ENCODE measurements at places on chromosomes 3 and 15.

DNA sequence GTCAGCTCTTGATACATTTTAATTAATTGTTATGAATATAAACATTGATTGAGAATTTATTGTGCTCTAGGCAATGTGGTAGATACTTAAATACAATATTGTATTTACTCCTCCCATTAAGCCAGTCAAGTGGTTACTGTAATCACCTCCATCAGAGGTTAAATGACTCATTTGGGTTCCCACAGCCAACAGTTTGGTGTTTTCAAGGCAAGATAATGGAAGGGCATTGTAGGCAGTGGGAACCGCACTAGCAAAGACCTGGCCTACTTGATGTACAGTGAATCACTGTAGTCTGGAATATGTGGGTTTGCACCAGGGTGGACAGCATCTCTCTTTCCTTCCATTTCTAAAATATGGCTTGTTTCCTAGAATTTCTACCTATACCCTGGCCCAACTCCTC, 127.4 kb downstream of the EDEM1 start:
- DNase-seq = no peak

DNA sequence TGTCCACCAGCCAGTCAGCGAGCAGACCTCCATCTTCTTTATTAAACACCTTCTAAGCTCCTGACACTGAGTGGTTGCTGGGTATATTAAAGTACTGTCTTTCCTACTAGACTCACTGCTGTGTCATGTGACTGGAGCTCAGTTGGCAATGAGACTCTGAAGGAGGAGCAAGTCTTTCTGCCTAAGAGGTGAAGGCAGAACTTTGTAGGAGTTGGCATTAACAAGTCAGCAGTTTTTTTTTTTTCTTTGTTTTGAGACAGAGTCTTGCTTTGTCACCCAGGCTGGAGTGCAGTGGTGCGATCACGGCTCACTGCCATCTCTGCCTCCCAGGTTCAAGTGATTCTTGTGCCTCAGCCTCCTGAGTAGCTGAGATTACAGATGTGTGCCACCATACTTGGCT, 62.2 kb downstream of the ABHD5 start:
- no peak for DNase-seq

DNA sequence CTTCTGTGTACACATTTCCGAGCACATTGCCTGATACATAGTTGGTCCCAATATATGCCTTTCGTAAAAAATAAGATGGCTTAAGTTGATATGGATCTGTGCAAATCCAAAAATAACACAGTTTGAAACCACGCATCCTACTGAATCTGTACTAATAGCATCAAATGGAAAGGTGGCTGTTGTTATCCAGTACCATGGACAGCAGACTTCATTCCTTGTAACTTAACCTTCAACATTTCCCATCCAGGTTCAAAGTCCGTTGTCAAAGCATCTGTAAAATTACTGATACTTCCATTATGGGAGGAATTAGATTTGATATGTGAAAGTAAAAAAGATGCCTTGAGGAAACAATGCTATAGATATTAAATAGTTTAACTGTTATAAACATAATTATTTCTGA, 65.5 kb upstream of the C3orf49 start:
- no peak for DNase-seq

GRCh38 chr15:78317145-78317836, 17.9 kb upstream of the SKIC8 start:
- peak; percentile 28 for DNase-seq

DNA sequence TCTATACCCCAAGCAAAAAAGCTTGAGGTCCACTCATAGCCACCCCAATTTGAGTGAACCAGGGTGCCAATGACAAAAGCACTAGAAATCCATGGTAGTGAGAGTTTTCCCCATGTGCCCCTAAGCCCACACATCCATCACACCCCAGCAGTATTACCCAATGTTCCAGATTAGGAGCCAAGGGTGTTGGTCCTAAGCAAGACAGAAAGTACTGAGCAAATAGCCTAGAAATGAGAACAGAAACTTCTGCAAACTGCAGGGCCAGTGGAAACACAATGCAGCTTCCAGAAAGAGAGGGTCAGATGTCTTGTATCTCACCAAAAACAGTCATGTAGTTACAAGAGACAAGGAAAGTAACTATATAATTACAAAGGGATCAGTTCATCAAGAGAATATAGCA, 10.9 kb upstream of the OXTR start:
- no peak for DNase-seq

GRCh38 chr3:194097141-194097882, 38.6 kb upstream of the HES1 start:
- DNase-seq = no peak

- no peak for DNase-seq
Observed at GRCh38 chr3:59517388-59517787, 467.6 kb upstream of the CFAP20DC start.

GRCh38 chr3:117059956-117060270, 350.3 kb downstream of the TUSC7 start:
- DNase-seq = peak; percentile 78

DNA sequence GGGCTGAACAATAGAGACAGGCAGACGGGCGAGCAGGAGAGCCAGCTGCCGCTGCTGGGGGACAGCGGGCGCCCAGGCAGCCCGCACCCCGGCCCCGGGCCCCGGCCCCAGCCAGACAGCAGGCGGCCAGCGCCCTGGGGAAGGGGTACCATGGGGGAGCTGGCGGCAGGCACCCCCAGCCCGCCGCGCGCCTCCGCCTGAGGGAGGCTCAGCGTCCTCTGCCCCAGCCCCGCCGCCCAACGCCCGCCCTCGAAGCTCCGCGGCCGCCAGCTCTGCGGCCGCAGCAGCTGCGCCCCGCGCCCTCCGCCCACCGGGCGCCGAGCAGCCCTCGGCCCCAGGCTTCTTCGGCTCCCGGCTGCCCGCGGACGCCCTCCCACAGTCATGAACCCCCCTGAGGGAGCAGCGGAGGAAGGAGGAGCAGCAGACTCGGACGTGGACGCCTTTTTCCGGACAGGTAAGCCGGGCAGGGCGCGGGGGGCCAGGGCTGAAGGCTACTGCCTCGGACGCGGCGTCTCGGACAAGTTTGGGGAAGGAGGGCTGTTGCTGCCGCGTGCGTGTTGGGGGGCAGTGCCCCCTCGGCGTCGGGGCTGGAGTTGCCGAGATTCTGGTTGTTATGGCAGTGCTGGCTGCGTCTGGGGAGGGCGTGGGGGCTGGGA, 41.6 kb upstream of the ROPN1 start:
- no peak for DNase-seq

DNA sequence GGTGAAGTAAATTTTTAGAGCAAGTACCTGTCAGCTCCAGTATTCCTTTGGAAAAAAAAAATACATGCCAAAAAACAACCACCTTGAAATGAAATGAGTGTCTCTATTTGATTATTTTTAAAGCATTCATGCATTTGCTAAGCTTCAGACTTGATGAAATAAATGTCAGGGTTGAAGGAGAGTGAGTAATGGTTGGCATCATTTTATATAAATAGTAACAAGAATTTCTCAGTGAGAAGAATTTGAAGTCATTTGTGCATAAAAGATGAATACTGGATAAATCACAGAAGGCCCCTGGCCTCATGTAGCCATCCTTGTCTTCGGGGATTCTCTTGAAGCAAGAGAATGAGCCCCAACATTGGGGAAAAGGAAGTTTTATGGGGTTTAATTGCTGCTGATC, 318.4 kb downstream of the LPP start:
- DNase-seq = no peak

GRCh38 chr15:92614791-92615785, 40.5 kb downstream of the FAM174B start:
- DNase-seq = no peak

- no peak for DNase-seq
Observed at GRCh38 chr3:173501931-173502489, 104.5 kb downstream of the NLGN1 start.

DNA sequence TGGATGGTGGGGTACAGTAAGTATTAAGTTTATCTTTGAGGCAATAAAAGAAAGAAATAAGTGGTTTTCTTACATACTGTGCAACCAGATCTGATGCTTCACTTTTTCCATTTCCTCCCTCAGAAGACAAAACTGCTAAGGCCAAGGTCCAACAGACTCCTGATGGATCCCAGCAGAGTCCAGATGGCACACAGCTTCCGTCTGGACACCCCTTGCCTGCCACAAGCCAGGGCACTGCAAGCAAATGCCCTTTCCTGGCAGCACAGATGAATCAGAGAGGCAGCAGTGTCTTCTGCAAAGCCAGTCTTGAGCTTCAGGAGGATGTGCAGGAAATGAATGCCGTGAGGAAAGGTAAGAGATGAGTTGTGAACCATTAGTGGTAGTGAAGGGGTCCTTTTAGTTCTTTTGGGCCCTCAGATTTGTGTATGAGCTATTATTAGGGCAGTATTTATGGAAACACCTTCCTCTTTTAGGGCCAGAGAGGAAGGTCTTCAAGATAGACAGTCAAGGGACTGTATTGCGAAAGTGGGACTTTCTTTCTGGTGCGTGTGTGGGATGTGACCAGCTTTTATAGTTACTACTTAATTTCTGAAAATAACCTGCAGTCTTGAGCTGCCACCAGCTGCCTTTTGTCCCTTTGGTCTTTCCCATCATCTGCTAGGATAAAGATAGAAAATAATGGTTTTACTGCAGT, 4.6 kb downstream of the ALAS1 start:
- no peak for DNase-seq

DNA sequence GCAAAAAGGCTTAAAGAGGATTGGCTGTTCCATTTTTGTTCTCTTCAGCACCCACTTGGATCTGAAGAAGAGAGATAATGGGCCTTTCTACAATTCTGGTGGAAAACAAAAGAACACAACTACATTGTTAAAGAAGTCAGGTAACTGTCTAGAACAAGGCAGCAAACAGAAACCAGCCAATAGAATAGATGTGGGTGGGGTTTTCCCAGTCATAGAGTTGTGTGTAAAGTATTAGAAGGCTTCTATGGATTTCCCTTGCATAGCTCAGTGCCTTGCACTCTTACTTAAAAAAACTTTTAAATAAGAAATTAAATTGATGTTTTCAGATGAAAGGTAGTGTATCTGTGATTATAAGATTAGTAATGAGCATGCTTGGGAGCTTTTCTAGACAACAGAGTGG, 462.7 kb upstream of the ATP11B start:
- DNase-seq = no peak

GRCh38 chr15:64096668-64097384, 1.0 kb downstream of the SNX1 start:
- no peak for DNase-seq

GRCh38 chr15:55255714-55256113, 33.9 kb downstream of the RAB27A start:
- DNase-seq = no peak

- no peak for DNase-seq
Observed at GRCh38 chr15:98760975-98761374, 112.6 kb downstream of the IGF1R start.

DNA sequence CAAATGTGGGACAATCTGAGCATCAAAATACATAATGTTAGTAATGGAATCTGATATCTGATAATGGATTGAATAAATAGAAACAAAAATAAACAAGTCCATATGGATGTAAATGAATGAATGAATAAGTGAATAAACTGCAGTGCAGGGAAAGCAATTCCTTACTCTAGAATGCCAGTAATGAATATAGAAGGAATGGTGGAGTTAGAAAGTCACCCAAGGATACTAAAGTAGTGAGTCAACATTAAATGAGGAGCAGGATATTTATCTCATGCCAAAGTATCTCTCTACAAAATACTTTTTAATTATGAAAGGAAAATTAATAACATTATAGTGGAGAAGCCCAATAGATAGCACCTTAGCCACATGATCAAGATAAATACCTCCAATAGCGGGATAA, 300.3 kb downstream of the FEZF2 start:
- DNase-seq = no peak

GRCh38 chr15:35630532-35630931, 84.6 kb upstream of the DPH6 start:
- DNase-seq = no peak

DNA sequence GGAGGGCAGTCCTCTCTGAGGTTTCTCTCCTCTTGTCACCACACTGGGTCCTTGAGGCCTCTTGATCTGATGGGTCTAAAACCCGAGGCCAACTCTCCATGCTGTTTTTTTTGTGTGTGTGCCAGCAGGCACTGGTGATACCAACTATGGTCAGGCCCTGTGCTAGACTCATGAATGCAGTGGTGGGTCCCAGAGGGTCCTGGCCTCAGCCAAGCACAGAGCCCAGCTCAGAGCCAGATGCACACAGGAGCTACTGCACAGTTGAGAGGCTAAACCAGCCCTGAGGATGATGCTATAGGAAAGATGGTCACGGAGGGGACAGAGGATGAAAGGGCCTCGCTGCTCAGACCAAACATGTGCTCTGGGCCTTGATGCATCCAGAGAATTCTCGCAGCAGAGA, 33.5 kb downstream of the RAB6B start:
- no peak for DNase-seq

GRCh38 chr3:44968447-44968858, 7.5 kb downstream of the ZDHHC3 start:
- no peak for DNase-seq

GRCh38 chr15:66886686-66887273, 178.6 kb upstream of the SMAD3 start:
- no peak for DNase-seq

- DNase-seq = no peak
Observed at GRCh38 chr3:16595778-16596177, 9.4 kb downstream of the DAZL start.

DNA sequence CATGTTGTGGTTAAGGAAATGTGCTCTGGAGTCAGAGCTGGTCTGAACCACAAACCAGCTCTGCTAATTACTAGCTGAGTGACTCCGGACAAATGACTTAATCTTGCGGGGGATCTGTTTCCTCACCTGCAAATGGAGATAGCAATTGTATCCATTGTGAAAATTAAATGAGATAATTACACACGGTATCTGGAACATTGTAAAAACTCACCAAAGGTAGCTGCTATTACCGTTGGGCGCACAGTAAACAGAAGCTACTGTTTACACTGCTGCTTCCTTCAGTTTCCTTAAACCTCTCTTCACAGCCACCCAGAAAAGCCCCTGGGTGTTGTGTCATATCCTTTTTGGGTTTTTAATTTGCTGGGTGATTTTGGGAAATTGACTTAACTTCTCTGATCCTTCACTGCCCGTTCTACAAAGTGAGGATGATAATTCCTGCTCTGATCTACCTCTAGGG, 107.8 kb downstream of the MEGF11 start:
- DNase-seq = no peak

GRCh38 chr3:40292637-40293349, 16.7 kb upstream of the EIF1B start:
- no peak for DNase-seq

DNA sequence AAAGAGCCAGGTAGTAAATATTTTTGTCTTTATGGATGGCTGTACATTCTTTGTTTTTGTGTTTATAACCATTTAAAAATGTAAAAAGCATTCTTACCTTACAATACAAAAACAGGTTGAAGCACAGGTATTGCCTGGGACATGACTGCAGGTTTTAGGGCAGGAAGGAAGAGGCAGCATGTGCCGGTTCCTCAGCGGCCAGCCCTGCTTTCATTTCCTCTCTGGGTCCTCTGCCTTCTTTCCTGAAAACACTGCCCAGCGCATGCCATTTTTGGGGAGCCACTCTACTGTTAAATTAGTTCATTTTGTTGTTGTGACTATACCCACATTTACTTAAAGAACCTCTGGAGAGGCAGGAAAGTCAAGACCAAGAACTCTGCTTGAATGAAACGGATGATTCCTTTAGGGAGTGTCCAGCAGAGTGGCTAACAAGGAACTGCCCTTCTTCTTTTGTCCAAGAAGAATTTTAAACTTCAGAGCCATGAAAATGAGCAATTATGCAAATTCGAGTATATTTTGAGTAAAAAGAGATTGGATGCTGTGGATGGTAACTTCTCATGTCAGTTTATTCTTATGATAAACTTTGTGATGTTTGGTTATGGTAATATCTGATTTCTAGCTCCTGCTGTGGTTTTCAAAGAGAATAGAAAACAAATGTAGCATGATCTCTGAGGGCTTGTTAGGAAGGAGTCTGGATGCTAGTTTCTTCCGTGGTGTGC, 52.7 kb downstream of the SACM1L start:
- no peak for DNase-seq

GRCh38 chr3:4641863-4642563, 148.9 kb downstream of the ITPR1 start:
- DNase-seq = no peak
